ENCODE measurements at places on chromosomes 2 and 18.
A peak's percentile ranks its signal among the peaks of the same experiment; 100 is the strongest.

DNA sequence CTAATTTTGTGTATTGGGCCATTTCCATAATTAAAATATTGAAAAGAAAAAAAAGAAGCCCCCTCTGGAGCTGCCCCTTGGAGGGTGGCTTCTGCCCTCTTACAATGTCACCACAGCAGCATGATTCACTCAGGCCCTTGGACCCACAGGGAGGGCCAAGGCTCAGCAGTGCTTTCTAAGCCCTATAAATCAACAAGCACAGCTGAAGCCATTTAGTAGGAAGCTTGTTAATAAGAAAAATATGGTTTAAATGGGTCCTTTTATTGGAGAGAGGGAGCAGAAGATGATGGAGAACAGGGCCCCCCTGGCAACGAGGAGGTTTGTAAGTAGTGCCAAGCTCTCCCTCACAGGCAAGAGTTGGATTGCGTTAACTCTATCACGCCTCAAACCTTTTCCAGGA lies 107.6 kb upstream of the FZD7 start:
- DNase-seq = no peak

- DNase-seq = no peak
Observed at GRCh38 chr18:50080316-50080715, 114.6 kb downstream of the MYO5B start.

DNA sequence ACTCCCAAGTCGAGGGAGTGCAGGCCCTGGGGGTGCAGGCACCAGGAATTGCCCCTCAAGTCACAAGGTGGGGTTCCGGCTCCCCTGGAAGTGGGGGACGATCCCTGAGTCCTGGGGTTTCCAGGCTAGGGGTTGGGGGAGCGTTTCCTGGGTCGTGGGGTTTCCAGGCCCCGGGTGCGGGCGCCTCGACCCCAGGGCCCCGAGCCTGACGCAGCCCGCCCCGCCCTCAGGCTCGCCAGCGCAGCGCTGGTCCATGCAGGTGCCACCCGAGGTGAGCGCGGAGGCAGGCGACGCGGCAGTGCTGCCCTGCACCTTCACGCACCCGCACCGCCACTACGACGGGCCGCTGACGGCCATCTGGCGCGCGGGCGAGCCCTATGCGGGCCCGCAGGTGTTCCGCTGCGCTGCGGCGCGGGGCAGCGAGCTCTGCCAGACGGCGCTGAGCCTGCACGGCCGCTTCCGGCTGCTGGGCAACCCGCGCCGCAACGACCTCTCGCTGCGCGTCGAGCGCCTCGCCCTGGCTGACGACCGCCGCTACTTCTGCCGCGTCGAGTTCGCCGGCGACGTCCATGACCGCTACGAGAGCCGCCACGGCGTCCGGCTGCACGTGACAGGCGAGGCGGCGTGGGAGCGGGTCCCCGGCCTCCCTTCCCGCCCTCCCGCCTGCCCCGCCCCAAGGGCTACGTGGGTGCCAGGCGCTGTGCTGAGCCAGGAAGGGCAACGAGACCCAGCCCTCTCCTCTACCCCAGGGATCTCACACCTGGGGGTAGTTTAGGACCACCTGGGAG lies 12.0 kb downstream of the SIGLEC15 start:
- DNase-seq = peak; percentile 4

DNA sequence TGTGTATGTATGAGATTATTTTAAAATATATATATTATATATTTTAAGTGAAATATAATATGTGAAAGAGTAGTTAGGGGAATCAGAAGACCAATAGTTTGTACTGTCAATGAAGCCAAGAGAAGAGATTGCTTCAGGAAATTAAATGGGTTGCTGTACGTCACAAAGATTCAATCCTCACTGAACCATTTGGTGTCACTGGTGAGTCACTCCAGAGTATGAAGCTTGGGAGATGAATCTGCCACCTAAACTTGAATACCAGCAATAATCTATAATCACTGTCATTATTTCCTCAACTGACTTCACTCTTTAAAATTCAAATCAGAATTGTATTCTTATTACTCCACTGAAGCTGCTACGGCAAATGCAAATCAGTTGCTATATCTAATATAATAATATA lies 41.9 kb upstream of the SCN9A start:
- no peak for DNase-seq

DNA sequence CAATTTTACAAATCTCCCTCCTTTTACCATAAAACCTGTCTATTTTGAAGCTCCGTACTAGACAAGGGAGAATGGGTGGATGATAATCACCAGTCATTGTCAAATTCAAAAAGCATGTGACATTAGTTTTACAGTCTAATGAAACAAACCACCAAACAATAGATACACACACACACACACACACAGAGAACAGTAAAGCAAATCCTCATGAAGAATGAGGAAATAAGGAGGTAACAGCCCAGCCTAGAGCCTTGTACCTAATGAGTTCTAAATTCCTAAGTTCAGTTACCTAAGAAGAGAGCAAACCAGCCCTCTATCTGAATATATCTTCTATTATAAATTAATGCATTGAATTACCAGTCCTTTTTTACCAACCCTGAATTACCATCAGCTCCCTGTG lies 36.8 kb upstream of the BZW1 start:
- no peak for DNase-seq

DNA sequence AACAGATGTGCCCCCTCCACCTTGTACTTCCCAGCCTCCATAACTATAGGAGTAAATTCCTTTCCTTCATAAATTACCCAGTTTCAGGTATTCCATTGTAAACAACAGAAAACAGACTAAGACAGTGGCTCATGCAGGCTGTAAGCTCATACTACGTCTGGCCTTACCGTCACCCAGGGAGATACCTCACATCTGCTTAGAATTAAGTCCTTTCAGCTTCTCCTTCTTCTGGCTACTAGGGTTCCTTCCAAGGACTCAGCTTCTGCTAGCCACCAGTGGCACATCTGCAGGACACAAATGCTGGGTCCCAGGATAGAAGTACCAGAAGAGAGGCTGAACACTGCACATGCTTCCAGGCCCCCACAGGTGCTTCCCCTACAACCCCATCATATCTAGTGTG lies 22.4 kb upstream of the FEZ2 start:
- DNase-seq = no peak

DNA sequence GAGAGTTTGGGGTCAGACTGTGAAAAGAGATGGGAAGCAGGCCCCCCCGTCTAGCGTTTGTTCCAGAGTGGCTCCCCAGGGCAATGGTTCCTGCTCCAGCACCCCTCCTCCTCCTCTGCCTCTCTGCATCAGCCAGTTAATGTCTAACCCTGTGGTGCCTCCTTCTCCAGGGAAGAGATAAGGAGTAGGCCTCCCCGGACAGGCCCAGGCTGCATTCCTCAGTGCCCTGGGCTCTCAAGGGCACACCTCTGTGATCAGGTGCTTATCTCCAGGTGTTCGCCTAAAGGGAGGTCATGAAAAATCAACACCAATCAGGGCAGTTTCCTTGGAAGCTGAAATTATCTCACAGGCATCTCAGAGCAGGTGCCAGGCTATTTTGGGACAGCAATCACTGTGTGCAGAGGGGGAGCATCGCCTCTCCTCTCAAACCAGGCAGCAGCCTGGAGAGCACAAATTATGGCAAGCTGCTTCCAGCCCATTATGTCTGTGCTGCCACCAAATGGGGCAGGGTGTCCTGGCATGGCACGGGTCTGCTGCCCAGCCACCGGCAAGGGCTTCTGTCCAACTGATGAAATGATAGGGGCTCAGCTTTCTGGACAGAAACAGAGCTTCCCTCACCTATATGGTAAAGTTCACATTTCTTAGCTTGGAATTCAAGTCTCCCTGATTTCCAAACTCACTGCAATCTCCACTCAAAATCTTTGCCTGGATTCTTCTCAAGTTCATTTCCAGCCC lies 255.8 kb upstream of the SLC14A2 start:
- DNase-seq = no peak

DNA sequence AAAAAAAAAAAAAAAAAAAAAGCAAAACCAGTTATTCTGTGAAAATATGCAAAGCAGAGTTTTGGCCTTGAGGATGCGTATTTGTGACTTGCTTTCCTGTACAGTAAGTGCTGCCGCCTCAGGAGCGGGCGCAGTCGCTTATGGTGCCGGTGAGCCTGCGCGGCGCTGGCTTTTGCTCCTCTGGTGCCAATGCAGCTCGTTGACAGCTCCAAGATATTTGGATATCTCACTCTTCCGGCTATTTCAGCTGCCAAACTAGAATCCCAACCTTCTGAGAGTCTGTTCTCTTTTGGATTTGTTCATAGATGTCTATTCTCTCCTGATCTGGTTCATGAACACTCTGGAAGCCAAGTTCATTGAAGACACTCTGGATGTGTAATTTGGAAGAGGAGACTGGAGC lies 184.1 kb downstream of the AGAP1 start:
- DNase-seq = no peak

GRCh38 chr18:12017081-12017480 lies 35.8 kb downstream of the IMPA2 start:
- no peak for DNase-seq

GRCh38 chr2:140117386-140117785 lies 1337.2 kb upstream of the NXPH2 start:
- no peak for DNase-seq

DNA sequence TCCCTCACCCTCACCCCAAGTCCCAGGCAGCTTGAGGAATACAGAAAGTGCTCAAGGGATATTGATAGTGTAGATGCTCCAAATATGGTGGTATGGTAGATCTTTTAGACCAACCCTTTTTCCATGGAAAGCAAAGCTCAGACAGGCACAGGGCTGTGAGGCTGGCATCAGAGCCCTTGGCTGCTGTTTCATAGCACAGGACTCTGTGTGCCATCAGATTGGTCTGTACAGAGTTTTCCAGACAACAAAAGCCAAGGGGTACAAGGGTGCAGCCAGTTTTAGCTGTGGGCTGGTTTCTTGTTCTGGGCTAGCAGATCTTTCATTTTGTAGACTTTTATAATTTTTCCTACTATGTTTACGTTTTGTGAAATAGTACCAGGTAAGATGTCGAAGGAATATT lies 296.9 kb upstream of the TNP1 start:
- no peak for DNase-seq

GRCh38 chr2:100781523-100782379 lies 38.2 kb upstream of the NPAS2 start:
- DNase-seq = no peak

GRCh38 chr2:193818801-193819499 lies 1624.2 kb upstream of the TMEFF2 start:
- no peak for DNase-seq

- no peak for DNase-seq
Observed at GRCh38 chr2:208485390-208485789, 78.8 kb downstream of the PTH2R start.

GRCh38 chr2:176784633-176785200 lies 427.9 kb upstream of the HNRNPA3 start:
- no peak for DNase-seq

DNA sequence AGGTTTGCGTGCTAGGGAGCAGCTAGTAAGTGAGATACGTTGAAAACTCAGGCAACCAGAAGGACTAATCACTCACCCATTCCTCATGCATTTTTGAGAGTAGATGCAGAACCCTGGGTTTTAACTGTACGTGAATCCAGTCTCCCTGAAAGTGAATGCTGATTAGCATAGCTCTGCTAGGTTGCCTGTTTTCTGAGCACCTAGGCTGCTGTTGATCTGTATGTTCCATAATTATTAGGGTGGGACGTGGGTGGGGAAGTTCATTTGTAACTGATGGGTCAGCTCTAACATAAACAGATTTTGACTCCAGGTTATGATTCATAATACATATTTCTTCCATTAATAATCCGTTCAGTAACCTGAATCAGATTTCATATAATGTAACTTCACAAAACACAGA lies 379.0 kb upstream of the FANCL start:
- no peak for DNase-seq

DNA sequence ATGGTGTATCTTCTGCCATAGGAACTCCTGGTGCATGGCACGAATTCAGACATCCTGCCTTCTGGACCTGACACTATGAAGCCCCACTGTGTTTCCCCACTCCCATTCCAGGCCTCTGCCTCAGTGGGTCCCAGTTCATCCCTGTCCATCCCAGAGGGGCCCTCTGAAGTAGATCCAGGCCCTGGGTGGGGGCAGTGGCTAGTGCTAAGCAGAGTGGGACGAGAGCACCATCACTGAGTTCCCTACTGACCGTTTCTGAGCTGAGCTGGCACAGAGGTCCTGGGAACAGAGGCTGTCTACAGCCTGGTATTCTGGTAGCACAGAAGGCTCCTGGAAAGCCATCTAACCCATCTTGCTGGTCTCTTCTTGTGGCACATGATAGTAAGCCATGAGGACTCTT lies 54.0 kb downstream of the ATOH8 start:
- no peak for DNase-seq

- no peak for DNase-seq
Observed at GRCh38 chr18:22219568-22220355, 50.4 kb downstream of the GATA6 start.
